Activated CD8-positive, alpha-beta memory T cell treated with anti-CD3 and anti-CD28 coated beads for 1 hour (primary cell): ENCODE measurements at places on chromosomes 5 and 9.

DNA sequence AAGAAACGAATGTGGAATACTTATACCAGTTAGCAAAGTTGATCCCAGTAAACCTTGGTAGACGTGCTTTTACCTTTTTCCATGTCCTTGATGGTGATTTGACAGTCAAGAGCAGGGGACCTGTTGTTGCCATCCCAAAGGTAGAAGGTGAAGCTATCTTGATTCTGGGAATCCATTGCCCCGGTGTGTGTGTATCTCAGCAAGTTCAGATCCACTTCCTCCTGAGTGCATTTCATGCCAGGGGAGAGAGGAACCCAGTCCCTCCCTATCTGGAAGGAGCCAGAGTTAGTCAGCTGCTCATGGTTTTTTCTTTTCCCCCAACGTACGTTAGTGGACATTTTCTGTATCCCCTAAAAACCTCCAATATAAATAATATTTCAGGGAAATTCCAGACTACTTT lies 66.3 kb upstream of the CER1 start:
- no peak for DNase-seq

- no peak for DNase-seq
These were observed 95.9 kb downstream of the UGCG start for GRCh38 chr9:111992523-111992922.

GRCh38 chr5:137218896-137219295 lies 280.2 kb downstream of the SPOCK1 start:
- no peak for DNase-seq

GRCh38 chr5:149913436-149914419 lies 30.9 kb downstream of the PDE6A start:
- DNase-seq, result no peak

DNA sequence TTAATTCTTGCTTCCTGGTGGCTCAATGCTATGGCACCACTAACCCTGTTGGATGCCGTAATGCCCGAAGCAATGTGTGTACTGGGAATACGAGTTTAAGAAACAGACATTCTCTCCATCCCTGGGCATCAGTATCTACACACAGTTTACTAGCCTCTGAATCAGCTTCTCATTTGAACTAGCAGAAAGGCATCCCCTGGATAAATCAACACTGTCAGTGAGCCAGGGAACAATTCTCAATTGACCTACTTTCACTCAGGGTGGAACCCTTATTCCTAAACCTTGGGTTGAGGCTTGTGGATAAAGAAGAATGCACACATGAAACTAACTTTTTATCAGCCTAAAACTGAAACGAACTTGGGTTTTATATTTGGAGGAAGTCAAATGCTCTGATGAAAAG lies 331.0 kb downstream of the GADD45G start:
- DNase-seq, result no peak

- DNase-seq, result no peak
These were observed 2.2 kb downstream of the UBTD2 start for GRCh38 chr5:172281346-172281745.

GRCh38 chr5:30607301-30607894 lies 586.1 kb upstream of the CDH6 start:
- no peak for DNase-seq

DNA sequence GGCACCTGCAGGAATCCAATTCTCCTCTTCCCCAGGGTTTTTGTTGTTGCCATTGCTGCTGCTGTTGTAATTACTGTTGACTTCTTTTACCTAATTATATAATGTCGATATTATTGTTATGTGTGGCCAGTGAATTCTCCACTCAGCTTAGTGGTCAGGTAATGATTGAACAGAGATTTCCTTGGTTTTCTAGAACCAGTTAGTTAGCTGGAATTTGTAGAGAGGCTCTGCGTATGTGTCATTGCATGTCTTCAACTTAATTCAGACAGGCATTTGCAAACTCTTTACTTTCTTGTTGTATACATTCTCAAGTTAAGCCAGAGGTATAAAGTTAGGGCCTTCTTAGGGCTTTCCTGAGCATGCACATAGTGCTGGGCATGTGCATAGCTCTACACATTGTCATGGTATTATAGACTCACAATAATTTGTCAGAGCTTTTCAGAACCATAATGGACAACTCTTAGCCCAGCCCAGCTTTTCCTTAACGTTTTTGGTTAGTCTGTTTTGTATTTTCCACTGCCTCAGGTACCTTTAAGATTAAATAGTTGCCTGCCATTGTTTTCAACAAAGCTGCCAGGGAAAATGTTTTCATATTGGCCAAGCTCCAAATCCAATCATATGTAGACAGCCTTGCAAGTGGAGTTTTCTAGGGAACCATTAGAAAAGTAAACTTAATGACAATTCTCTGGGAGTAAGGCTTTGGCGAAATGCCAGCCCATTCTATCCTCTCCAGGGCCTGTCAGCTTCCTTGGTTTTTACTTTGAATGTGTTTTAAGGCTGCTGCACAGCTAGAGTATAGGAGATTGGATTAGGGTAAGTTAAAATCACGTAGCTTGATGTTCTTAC lies 68.1 kb downstream of the UBE2R2 start:
- no peak for DNase-seq

- DNase-seq, result no peak
These were observed 30.5 kb upstream of the CSF1R start for GRCh38 chr5:150116667-150117400.

DNA sequence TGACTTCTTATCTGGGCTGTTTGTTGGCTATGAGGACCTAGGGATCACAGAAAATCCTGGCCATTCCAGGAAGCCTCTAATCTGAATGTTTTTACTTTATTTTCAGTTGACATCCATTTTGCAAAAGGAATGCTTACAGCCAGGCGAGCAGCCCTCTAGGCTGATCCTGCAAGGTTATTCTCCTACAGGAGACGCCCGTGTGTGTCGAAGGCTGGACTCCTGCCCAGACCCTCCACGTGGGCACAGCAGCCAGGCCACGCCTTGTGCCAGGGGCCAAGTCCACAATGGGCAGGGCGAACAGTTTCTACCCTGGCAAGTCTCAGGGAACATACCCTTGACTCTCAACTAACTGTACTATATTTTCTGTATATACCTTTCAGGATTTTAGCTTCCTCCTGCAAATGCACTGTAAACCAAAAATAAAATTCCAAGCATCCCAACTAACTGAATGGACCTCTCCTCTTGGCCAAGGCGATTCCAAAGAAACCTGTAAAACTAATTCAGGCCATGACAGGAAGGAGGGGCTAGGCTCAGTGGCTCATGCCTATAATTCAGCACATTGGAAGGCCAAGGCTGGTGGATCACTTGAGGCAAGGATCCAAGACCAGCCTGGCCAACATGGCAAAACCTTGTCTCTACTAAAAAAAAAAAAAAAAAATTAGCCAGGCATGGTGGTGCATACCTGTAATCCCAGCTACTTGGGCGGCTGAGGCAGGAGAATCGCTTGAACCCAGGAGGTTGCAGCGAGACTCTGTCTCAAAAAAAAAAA lies 5.7 kb downstream of the CMBL start:
- no peak for DNase-seq
